T follicular helper cell (primary cell): ENCODE measurements at places on chromosomes 2 and 18.

DNA sequence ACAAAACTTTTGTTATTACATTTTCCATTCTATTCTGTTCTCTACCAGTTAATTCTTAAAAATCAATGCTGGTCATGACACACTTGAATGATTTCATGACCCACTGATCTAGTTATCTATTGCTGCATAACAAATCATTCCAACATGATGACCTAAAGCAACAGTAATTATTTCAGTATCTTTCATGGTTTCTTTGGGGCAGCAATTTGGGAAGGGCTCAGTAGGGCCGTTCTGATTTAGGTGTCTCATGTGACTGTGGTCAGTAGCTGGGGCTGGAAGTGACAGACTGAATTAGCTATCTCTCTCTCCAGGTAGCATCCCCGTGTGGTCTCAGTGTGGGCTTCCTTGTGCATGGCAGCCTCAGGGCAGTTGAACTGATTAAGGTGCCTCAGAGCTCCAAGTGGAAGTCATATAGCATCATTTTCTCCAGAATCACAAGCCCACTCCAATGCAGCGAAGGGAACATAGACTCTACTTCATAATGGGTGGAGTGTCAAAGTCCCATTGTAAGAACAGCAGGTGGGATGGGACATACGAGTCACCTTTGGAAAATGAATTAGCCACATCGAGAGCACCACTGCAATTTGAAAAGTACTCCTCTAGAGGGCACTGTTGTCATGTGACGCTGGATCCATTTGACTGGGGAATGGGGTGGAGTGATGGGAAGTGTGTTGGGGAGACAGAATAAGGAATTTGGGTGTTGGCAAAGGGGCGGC, 39.1 kb upstream of the FAM136A start:
- DNase-seq: peak; percentile 7

- no peak for DNase-seq
Measured at GRCh38 chr2:166184789-166185188, 57.0 kb upstream of the SCN1A start.

- no peak for DNase-seq
Measured at GRCh38 chr2:232976176-232976575, 36.9 kb downstream of the NGEF start.

- DNase-seq: no peak
Measured at GRCh38 chr2:155913356-155913755, 419.2 kb downstream of the NR4A2 start.

- no peak for DNase-seq
Measured at GRCh38 chr2:128756365-128756717, 437.7 kb upstream of the HS6ST1 start.

- DNase-seq: no peak
Measured at GRCh38 chr2:21427606-21428005, 303.8 kb downstream of the TDRD15 start.
